Stimulated activated CD8-positive, alpha-beta memory T cell treated with anti-CD3 and anti-CD28 coated beads, Interleukin-15, amount 100 ng/mL, for 4 hours (primary cell): ENCODE measurements at places on chromosomes 7 and 10.
A peak's percentile ranks its signal among the peaks of the same experiment; 100 is the strongest.

GRCh38 chr7:70415179-70415972 lies 716.6 kb upstream of the GALNT17 start:
- no peak for DNase-seq

- DNase-seq: peak; percentile 9
These were observed 97.2 kb upstream of the INSYN2A start for GRCh38 chr10:127293640-127294039.

GRCh38 chr7:129784437-129784782 lies 168.3 kb downstream of the UBE2H start:
- no peak for DNase-seq

- no peak for DNase-seq
These were observed 71.5 kb downstream of the PRPF18 start for GRCh38 chr10:13658264-13658663.

- no peak for DNase-seq
These were observed 203.3 kb downstream of the SEC23IP start for GRCh38 chr10:120095875-120096274.

GRCh38 chr7:130593033-130593432 lies 75.5 kb downstream of the COPG2 start:
- DNase-seq: no peak

DNA sequence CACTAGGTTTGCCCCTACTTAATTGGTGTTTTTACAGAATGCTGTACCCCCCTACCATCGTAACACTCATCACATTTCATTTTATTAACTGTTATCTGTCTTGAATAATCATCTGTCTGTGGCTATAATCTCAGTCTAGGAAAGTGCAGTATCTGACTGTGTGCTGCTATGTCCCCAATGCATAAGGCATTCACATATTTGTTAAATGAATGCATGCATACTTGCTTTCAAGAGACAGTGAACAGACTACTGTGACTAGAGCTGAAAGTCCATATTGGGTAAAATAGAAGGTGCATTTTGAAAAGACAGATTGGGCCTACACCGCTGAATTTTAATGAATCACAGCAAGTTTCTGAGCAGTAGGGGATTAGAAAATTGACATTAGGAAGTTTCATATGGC lies 112.3 kb downstream of the ARHGAP12 start:
- no peak for DNase-seq

DNA sequence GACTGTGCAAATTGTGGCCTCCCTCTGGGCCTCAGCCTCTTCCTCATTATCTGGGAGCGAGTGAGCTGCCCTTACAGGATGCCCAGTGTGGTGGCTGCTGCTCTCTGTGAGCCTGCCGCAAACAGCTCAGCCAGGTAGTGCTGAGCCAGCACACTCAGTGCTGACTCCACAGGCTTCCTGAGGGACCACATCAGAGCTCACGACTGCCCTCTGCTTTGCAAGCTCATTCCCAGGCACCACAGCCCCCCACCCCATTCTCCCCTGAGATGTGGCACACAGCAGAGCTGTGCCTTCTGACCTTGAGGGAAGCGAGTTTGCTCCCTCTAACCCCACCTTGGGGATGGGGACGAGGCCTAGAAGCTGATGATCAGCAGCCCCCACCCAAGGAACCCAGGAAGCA lies 230.5 kb upstream of the PPP2R2D start:
- no peak for DNase-seq

DNA sequence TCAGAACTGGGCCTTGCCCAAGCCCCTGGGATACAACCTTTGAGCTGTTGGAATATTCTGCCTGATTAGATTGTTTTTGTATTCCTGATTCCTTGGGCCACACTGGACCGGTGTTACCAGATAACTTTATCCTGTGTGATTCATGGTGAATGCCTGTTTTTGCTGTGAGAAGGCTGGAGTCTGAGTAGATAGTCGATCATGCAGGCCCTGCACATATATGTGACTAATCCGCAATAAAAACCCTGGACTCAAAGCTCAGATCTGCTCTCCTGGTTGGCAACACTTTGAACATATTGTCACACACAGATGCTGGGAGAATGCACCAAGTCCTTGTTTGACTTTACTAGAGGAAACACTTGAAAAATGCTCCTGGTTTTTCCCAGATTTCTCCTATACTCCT lies 183.9 kb upstream of the MBL2 start:
- DNase-seq: no peak

DNA sequence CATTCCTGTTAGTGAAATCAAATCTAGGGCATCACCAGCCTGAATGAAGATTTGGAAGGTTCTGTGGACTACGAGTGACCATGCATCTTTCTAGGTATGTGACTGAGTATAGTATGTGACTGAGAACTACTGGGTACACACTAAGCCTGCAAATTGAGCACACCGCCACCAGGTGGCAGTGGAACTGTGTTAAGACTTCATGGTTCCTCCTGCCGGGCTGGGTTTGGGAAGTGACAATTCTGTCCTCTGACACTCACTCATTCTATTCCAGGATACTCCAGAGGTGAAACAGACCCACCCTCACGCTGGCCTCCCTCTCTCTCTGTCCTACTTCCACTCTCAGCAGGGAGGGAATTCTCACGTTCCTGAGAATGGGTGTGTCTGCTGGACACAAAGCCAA lies 84.0 kb upstream of the TMEM248 start:
- DNase-seq: no peak

DNA sequence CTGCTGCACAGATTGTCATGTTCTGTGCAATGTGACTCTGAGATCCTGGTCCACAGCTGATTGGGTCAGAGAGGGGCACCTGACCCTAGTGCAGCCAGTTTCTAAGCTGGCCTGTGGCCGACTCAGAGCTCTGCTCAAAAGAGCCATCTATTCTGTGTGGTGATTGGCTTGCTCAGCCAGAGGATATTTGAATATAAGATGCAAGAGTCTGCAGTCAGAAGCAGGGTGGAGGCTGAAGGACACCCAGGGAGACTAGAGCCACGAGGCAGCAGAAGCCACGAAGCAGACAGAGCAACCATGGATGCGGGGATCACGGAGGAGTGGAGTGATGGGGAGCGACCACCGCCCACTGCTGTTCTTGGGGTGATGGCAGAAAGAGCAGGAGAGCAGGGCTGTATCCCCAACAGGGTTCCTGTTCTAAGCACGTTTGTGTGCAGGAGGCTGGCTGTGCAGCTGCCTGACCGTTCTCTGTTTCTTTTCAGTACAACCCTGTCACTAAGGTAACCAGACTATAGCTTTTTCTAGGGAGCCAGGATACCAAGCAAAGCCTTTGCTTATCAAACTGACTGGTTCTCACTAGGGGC lies 19.5 kb upstream of the RHEB start:
- DNase-seq: no peak

- no peak for DNase-seq
These were observed 1.8 kb downstream of the LAMB1 start for GRCh38 chr7:108000875-108001763.

GRCh38 chr10:125984865-125985495 lies 88.6 kb downstream of the FANK1 start:
- DNase-seq: no peak

DNA sequence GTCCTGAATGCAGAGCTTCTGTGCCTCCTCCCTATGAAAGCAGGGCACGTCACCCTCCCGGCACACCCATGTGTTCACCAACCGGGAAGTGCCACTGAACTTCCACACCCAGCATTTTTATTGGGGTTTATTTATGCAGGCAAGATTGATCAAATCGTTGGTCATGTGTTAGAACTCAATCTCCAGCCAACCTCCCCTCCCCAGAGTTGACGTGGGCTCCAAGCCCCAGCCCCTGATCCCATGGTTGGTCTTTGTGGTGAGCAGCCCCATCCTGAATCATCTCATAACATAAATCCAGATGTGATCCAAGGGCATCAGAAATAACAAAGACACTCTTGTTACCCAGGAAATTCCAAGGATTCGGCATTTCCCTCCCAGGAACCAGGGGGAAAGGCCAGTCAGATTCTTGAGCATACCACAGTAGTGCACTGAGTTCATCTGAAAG lies 151.2 kb downstream of the TPST1 start:
- no peak for DNase-seq

GRCh38 chr7:141013345-141013715 lies 1.4 kb downstream of the MRPS33 start:
- DNase-seq: no peak

GRCh38 chr7:8136051-8136730 lies 125.8 kb downstream of the ICA1 start:
- no peak for DNase-seq

- DNase-seq: no peak
These were observed 6.6 kb upstream of the REPIN1 start for GRCh38 chr7:150361807-150362621.

DNA sequence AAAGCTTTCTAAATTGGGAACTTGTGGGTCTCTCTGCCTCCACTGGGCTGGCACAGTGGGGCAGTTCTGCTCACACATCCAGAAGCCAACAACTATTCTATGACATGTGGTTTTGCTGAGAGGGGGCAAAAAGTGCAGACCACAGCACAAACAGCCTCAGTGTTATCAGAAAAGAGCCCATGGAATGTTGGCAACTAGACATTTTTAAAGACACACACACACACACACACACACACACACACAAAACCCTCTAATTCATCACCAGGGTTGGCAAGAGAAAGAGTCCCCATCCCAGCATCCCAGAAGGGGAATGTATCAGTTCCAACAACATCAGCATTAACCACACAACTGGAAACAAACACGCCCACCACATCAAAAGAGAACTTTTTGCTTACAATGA lies 117.1 kb downstream of the FGFR2 start:
- no peak for DNase-seq

- DNase-seq: no peak
These were observed 58.3 kb upstream of the ADRB1 start for GRCh38 chr10:113985297-113985844.

DNA sequence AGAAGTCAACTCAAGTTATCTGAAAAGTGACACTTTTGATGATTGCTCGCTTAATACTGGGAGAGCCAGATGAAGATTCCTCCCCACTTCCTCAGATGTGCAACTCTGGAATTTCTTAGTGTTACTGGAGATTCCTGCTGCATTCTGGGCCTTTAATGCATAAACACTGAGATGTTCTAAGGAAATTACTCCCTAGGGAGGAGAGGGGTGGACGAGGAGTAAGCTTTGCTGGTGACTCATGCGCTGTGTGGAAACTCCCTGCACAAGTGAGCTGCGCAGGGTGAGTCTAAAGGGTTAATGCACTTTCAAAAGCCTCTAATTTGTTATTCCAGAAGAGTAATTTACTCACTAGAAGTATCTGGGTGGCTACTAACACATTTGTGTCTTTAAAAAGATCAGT lies 46.3 kb downstream of the EGFR start:
- no peak for DNase-seq

DNA sequence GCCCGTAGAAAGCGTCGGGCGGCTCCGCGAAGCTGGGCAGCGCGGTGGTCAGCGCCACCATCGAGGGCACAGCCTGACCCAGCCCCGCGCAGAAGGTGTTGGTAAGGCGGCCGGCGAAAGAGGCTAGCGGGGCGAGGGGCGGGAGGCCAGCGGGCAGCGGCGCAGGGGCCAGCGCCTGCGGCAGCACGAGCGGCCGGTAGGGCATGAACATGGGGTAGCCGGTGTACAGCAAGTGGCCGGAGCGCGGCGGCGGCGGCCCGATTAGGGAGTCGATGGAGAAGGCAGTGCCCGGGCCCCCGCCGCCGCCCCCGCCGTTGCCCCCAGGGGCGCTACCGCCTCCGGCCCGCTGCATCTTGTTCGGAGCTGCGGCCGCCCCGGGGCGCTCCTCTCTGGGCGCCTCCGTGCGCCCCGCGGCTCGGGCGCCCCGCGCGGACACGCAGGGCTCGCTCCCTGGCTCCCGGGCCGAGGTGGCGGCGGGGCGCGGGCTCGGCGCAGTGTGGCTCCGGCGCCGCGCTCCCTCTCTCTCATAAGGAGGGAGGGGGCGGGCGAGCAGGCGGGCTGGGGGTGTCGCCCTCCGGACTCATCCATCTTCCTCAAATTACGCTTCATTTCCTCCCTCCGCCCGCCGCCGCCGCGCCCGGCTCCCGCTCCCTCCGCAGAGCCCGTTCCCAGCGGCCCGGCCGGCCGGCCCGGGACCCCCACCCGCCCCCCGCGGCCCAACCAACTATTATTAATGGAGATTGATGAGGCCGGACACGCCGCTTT lies at the start of gene GBX1:
Gene GBX1, minus strand, starts transcription at position 498 of the 765 bp plus-strand sequence. Its CDS starts 146 bp downstream, at position 352.
- no peak for DNase-seq

GRCh38 chr7:28293527-28293835 lies 112.9 kb upstream of the JAZF1 start:
- DNase-seq: no peak

GRCh38 chr7:80444811-80445210 lies 67.1 kb downstream of the GNAT3 start:
- DNase-seq: no peak

DNA sequence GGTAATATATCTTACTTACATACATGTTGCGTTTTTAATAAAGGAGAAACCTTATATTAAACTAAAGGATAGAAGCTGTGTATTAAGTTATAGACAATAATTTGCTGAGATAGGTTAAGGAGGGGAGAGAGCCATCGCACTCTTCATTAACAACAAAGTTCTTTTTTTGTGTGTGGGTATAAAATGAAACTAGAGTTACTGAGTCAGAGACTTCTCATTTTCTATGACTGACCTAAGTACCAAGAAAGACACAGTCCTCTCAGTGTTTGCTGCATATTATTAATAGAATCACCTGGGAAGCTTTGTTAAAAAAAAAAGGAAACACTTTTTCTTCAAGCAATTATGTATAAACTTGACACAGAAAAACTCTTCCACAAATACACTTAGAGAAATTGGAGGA lies 31.4 kb downstream of the FEZF1 start:
- no peak for DNase-seq
